ENCODE measurements at places on chromosomes 2 and 18. TPM values are rescaled to one million over a fixed set of nuclear protein-coding genes. Genes with fewer than 3 reads are reported as not detected.

DNA sequence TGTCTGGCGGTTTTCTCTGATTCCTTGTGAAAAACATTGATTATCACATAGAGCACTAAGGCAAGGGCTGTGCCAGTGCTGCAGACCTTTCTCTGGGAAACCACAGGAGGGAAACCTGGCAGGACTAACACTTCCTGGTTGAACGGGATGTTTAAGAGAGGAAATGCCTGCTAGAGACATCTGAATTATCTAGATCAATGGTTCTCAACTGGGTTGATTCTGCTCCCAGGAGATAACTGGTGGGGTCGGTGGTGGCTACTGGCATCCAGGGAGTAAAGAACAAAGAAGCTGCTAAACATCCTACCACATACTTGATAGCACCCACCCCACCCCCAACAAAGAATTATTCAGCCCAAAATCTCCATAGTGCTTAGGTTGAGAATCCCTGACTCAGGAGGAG is 37.5 kb downstream of the DDX18 start:
- DNase-seq: no peak

GRCh38 chr2:112776113-112776512 is 8.2 kb downstream of the IL1A start:
- DNase-seq: no peak

DNA sequence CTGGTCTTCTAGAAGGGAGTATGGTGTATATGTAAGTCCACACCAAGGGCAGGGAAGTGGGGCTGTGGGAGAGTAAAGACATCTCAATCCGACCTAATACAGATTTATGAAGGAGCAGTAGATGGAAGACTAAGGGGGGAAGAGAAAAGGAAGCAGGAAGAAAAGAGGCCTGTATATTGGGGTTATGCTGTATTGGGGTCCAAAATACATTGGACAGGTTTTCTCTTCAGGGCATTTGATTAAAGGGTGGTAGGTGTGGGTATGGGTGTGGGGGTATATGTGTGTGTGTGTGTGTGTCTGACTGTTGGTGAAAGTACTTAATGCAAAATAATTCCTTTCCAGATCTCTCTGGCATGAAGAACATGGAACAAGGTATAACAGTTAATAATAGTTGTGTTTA is 33.6 kb upstream of the SCYGR2 start:
- DNase-seq: no peak

DNA sequence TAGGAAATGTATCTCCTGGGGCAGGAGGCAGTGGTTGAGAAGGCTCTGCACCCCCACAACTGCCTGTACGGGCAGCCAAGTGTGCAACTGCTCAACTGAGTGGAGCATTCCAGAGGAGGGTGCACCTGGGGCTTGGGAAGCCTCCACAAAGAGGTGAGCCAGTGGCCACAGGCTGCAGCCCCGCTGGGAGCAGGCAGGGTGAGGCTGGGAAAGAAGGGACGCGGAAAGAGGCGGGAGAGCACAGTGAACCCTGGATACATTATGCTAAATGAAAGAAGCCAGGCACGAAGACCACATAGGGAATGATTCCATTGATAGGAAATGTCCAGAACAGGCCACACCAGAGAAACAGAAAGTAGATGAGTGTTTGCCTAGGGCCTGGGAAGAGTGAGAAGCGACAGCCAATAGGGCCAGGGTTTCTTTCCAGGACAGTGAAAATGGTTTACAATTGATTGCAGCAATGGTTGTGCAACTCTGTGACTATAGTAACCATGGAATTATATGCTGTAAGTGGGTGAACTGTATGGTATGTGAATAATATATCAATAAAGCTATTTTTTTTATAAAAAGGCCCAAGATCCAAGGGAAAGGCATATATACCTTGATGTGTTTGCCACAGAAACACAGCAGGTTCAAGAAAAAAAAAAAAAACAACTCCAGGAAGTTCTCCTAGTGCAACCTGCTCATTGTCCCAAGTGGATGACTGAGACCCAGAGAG is 82.4 kb downstream of the DDX1 start:
- DNase-seq: no peak

DNA sequence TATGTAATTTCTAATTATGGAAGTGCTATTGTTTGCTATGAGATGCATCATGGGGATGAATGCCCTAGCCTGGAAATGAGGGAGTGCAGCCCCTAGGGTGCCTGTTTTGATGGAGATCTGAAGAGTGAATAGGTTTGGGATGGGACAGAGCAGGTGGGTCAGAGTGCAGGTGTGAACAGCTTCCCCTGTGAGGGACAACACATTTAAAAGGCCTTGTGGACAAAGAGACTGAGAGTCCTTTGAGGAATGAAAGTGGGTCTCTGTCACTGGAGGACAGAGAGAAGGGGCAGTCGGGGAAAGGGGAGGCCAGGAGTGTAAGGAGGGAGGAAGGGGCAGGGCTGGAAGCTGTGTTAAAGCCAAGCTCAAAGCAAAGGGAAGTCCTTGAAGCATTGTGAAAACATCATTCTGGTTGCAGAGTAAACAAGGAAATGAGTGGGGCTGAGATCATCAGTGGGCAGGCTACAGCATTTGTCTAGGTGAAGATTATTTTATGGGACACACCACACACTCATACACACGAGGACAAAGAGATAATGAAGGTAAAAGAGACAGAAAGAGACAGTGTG is 877.6 kb downstream of the SLC4A3 start:
- no peak for DNase-seq

DNA sequence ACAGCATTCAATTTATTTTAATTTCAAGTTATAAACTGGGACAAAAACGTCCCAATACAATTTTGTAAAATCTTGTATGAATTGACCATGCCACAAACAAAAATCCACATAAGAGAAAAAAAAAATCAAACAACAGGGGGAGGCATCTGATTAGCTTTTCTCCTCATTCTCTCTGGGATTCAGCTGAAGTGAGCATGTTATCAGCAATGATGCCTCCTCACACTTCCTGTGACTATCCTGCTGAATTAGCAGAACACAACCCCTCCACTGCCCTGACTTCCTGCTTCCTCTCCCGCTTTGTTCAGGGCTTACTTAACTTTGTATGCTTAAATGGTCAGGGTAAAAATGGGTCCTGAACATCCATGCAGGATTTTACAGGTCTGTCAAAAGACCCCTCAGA is 132.2 kb upstream of the ITGB6 start:
- no peak for DNase-seq

DNA sequence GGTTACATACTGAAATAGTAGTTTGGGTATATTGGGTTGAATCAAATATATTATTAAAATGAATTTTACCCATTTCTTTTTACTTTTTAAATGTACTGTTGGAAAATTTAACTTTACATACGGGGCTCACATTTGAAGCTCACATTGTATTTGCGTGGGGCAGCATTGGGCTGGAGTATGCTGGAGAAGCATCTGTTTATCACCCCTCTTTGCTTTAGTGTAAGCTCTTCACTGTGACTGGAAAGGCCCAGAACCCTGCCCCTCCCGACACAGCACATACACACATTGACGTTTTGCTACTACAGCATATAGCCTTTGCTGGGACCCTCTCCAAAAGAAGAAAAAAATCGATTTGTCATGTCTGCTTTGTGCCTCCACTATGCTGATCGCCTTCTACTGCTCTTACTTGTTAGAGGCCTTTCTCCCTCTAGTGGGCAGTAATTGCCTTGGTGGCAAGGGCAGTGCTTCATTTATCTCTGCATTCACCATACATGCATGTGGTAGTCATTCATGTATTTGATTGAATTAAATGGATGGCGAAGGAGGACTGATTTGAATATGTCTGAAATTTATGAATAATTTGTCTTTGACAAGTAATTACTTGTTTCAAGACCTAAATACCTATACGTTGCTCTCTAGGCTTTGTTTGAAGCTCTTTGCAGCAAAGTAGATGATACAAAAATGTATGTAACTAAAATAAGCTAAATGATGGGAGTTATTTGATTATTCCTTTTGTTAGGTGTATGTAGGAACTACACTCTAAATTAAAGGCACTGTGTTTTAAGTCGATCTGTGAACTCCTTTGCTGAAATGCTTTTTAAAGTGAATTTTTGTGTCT is 37.4 kb downstream of the VAPA start:
- DNase-seq: no peak

DNA sequence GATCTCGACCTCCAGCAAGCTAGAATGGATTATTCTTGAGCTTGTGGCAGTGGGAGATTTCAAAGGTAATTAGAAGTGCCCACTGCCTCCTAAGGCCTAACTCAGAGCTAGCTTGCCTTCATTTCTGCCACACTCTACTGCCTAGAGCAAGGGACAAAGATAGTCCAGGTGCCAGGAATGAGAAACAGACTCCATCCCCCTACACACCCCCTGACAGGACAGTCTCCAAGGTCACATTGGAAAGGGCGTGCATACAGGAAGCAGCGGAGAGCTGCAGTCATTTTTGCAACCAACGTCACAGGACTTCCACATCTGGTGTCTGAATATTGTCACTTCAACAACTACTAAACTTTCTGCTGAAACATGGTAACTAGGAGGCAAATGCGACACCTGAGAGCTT is 101.0 kb upstream of the SH3BP4 start:
- DNase-seq: no peak

DNA sequence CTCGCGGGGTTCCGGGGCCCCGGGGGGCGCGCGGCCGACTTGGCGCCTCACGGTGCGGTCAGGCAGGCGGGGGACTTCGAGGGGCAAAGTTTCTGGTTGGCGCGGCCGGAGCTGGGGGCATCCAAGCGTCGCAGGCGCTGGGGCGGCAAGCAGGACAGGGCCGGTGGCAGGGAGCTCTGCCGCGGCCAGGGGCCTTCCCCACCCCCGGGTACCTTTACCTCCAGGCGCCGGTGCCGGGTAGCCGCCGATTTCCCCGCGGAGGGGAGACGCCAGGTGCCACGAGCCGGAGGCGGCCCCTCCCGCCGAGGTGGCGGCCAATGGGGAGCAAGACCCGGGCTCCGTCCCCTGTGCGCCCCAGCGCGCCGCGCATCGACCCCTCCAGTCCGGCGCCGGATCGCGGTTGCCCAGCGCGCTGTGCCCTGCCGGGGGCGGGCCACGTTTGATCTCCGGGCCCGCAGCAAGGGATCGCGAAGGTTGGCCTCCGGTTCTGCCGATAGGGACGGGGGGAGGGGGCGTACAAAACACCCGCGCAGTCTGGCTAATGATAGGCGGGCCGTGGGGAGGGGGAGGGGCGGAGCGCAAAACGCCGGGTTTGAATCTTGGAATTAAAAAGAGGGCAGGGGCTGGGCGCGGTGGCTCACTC is at the start of gene ST8SIA5:
Gene ST8SIA5 (minus strand): TSS at position 495 of the 643 bp plus-strand sequence. CDS start 545 bp downstream, outside the sequence.
- no peak for DNase-seq

GRCh38 chr18:53944721-53945120 is 279.7 kb downstream of the MBD2 start:
- no peak for DNase-seq

GRCh38 chr2:46053564-46053963 is 243.6 kb upstream of the EPAS1 start:
- DNase-seq: no peak

DNA sequence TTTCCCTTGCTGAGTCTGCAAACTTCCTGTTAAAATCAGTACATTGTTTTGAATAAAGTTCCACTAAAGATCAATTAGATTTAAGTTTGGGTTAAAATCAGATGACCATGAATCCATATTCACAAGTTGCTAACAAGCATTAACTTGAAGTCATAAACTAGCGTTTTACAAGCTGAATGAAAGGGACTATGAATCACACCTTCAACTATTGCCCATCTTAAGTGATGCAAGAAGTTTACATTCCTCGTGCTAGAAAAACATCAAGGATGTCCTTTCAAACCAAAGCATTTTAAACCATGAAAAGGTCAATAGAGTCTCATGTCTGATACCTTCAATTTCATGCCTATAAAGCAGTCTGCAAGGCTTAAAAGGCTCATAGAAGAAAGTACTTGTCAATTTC is 257.2 kb upstream of the SYT4 start:
- DNase-seq: no peak

- no peak for DNase-seq
These were observed 613 bp downstream of the COL5A2 start for GRCh38 chr2:189178726-189179569.

- no peak for DNase-seq
These were observed 23.0 kb downstream of the BIN1 start for GRCh38 chr2:127083819-127084503.

DNA sequence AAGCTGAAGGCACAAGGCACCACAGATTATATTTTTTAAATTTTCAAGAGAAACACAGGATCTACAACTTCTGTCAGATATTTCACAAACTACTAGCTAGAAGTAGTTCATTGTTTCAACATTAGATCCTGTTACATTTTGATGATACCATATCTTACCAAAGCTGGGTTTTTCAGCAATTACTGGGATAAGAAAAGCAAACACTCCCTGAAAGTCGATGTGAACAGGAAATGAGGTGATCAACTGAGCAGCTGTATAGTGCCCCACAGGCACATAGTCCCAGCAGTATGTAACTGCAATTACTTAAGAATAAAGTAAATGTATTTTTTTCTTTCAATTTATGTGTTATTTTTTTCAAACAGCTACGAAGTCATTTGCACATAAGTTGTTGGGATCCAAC is 103.5 kb downstream of the DNER start:
- DNase-seq: no peak

DNA sequence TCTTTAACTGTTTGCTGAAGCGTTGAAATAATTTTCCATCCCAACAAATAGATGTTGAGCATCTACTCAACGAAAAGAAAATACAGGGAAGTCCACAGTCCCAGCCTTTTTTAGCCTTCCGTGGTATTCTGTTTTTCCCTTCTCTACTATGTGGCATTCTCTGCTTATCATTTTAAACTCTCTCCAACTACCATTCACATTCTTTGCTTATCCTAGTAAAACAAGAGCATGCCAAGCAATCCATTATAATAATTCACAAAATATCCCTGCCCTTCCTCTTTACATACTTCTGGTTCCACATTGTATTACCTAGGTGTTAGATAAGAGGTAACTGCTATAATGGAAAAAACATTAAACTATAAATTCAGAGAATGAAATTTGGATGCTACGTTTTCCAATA is 1.6 kb upstream of the SESTD1 start:
- DNase-seq: no peak

DNA sequence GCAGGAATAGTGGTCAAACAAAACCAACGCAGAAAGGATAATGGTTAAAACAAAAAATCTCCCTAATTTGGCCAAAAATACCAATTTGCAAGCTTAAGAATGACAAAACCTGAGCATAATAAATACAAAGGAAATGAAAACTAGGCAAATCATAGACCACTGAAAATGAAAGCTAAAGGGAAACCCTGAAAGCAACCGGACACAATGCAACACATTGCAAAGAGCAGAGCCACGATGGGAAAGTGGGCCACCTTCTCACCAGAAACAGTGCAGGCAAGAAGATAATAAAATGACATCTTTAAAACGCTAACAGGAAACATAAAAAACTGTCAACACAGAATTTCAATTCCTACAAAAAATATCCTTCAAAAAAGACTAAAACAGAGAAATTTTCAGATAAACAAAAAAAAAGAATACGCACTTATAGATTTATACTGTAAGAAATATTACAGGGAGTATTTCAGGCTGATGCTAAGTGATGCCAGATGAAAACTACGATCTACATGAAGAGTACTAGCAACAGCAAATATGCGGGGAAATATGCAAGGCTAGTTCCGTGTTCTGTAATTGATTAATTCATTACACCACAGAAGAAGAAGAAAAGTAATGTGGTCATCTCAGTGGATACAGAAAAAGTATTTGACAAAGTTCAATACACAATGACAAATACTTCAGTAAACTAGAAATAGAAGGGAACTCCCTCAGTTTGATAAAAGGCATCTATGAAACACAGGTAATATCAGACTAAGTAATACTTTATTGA is 239.5 kb downstream of the L3MBTL4 start:
- DNase-seq: no peak

Gene SPP2
- not detected for polyA plus RNA-seq

Gene DQX1
- polyA plus RNA-seq: 0.09 TPM

Gene DLX1
- not detected for polyA plus RNA-seq

Gene MEP1B
- polyA plus RNA-seq: not detected

Gene CFAP221
- 0.14 TPM for polyA plus RNA-seq

Gene ERICH2
- 0.14 TPM for polyA plus RNA-seq

Gene CNDP1
- 0.03 TPM for polyA plus RNA-seq

Gene FN1
- 104 TPM for polyA plus RNA-seq
